Tibial artery (tissue), 4 donors: ENCODE measurements at places on chromosomes 5 and 9.

GRCh38 chr9:76401176-76401575 lies 7.0 kb upstream of the RFK start:
- no peaks in the 10 kb centered on the region for H3K36me3 ChIP-seq
- H3K4me3 ChIP-seq = no peak overlapping the region
- no peak for DNase-seq
- H3K4me1 ChIP-seq = no peaks in the 10 kb centered on the region
- H3K27me3 ChIP-seq = no peaks in the 10 kb centered on the region
- H3K27ac ChIP-seq = no peak overlapping the region

DNA sequence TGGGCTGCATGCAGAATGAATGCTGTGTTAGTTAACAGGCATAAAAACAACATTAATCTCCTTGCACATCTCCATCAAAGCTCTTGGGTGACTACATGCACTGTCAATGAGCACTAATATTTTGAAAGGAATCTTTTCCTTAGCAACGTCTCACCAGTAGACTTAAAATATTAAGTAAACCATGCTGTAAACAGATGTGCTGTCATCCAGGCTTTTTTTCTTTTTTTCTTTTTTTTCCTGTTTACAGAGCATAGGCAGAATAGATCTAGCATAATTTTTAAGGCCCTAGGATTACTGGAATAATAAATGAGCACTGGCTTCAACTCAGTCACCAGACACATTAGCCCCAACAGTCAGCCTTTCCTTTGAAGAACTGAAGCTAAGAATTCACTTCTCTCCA lies 36.3 kb downstream of the UBQLN1 start:
- H3K27ac ChIP-seq = no peak overlapping the region
- peaks cover 4% of the 10 kb centered on the region for H3K36me3 ChIP-seq
- no peaks in the 10 kb centered on the region for H3K4me1 ChIP-seq
- H3K4me3 ChIP-seq = no peak overlapping the region
- no peak for DNase-seq

GRCh38 chr9:5917273-5917672 lies 26.6 kb downstream of the MLANA start:
- no peaks in the 10 kb centered on the region for H3K4me1 ChIP-seq
- H3K27me3 ChIP-seq = no peaks in the 10 kb centered on the region
- peaks cover 11% of the 10 kb centered on the region for H3K36me3 ChIP-seq
- no peak for DNase-seq

- peak overlapping the region; percentile 86 for H3K4me3 ChIP-seq
- no peaks in the 10 kb centered on the region for H3K4me1 ChIP-seq
- H3K27ac ChIP-seq = peak overlapping the region; percentile 67
- H3K36me3 ChIP-seq = peaks cover 26% of the 10 kb centered on the region
These were observed 522 bp downstream of the CDK20 start for GRCh38 chr9:87973730-87974292.

DNA sequence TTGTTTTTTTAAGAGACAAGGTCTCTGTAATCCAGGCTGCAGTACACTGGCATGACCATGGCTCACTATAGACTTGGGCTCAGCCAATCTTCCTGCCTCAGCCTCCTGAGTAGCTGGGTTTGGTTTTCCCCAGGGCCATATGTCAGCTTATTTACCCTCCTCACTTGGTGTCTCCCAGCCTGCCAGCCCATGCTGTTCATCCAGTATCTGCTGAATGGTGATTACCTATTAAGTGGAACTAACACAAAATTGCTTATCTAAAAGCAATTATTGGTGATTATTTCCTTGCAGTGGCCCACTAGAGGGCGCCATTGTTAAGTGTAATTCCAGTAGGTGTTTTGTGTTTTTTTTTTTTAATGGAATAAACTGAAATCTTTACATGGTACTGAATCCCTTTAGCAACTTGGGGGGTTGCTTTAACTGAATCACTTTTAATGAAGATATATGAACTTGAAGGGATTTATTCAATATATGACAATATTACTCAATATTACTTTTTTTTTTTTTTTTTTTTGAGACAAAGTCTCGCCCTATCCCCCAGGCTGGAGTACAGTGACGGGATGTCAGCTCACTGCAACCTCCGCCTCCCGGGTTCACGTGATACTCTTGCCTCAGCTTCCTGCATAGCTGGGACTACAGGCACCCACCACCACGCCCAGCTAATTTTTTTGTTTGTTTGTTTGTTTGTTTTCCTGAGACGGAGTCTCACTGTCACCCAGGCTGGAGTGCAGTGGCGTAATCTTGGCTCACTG lies 13.8 kb downstream of the EXOSC2 start:
- no peak overlapping the region for H3K27ac ChIP-seq
- DNase-seq = peak; percentile 71
- peaks cover 6% of the 10 kb centered on the region for H3K4me1 ChIP-seq
- H3K27me3 ChIP-seq = no peaks in the 10 kb centered on the region

GRCh38 chr9:95098391-95098921 lies 219.1 kb downstream of the FANCC start:
- H3K27ac ChIP-seq = peak overlapping the region; percentile 50
- H3K4me3 ChIP-seq = no peak overlapping the region
- H3K27me3 ChIP-seq = no peaks in the 10 kb centered on the region

DNA sequence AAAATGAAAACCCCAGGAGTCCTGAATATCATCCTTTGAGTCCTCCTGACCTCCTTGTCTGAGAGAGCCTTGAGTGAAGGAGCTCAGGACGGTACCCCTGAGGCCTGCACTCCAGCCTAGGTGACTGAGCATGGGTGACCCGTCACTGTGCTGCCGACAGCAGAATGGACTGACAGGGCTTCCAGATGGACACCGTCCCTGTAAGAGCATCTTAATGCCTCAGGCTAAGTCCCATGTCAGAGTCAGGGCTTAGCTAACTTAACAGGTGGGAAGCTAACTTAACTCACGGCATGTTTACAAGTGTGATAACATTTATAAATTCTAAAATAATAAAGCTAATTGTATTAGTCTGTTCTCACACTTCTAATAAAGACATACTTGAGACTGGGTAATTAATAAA lies 68.3 kb downstream of the IL6ST start:
- no peaks in the 10 kb centered on the region for H3K4me1 ChIP-seq
- H3K4me3 ChIP-seq = no peak overlapping the region
- H3K36me3 ChIP-seq = no peaks in the 10 kb centered on the region
- H3K27ac ChIP-seq = no peak overlapping the region

- peaks cover 30% of the 10 kb centered on the region for H3K36me3 ChIP-seq
- no peak for DNase-seq
- H3K27me3 ChIP-seq = peaks cover 27% of the 10 kb centered on the region
- H3K27ac ChIP-seq = no peak overlapping the region
- peaks cover 8% of the 10 kb centered on the region for H3K4me1 ChIP-seq
These were observed 23.1 kb downstream of the CRB2 start for GRCh38 chr9:123378956-123379660.

DNA sequence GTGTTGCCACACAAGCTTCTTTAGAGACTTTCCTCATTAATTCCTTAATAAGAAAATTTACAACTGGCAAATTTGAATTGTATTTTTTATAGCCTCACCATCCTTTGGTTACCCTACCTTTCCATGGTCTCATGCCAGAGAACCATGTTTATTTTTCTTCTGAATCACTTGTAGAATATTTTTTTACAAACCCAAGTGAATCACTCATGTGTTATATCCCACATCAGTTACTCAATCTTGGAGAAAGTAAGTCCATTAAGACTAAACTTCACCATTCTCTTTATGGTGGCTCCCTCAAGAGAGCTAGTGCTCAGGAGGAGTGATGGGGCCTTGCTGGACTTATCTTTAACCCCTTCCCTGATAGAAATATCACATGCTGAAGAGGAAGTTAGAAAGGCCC lies 128.9 kb downstream of the SUSD1 start:
- no peak overlapping the region for H3K4me3 ChIP-seq
- H3K4me1 ChIP-seq = peaks cover 34% of the 10 kb centered on the region
- no peaks in the 10 kb centered on the region for H3K36me3 ChIP-seq
- no peak overlapping the region for H3K27ac ChIP-seq
- no peaks in the 10 kb centered on the region for H3K27me3 ChIP-seq
- no peak for DNase-seq

GRCh38 chr5:1079961-1080360 lies 31.9 kb downstream of the SLC12A7 start:
- H3K4me1 ChIP-seq = no peaks in the 10 kb centered on the region
- peaks cover 92% of the 10 kb centered on the region for H3K36me3 ChIP-seq
- H3K27me3 ChIP-seq = no peaks in the 10 kb centered on the region
- DNase-seq = no peak
- no peak overlapping the region for H3K4me3 ChIP-seq

DNA sequence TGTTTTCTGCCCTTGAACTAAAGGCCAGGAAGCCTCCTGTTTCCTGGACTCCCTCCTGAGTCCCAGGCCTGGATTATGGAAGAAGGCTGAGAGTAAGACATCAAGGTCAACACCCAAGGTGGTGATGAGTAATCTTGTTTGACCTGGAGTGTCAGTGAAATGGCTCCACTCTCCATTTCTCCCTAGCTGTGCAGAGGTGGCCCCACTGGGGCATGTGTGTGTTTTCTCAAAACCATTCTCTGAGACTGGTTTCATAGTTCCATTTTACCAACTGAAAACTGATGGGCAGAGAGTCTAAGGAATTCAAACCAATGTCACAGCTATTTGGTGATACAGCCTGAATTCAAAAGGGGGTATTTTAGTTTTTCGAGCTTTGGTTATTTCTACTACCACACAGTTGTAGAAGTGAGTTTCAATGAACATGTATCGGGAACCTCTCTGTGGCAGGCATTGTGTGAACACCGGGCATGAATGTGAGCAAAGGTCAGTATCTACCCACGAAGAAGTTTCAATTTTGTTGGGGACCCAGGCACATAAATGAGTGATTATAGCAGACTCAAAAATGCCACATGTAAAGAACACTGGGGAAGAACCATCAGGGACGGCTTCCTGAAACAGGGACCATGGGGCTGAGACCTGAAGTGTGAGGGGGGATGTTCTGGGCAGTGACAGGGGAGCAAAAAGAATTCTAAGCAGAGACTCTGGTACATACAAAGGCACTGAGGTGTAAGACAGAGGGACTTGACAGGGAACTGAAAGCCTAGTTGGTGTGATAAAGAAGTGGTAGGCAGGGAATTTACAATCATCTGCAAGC lies 269.6 kb upstream of the KLF4 start:
- no peaks in the 10 kb centered on the region for H3K27me3 ChIP-seq
- DNase-seq = no peak
- no peak overlapping the region for H3K27ac ChIP-seq
- H3K4me3 ChIP-seq = no peak overlapping the region

- no peaks in the 10 kb centered on the region for H3K4me1 ChIP-seq
These were observed 372.7 kb downstream of the TMEM38B start for GRCh38 chr9:106066940-106067524.

DNA sequence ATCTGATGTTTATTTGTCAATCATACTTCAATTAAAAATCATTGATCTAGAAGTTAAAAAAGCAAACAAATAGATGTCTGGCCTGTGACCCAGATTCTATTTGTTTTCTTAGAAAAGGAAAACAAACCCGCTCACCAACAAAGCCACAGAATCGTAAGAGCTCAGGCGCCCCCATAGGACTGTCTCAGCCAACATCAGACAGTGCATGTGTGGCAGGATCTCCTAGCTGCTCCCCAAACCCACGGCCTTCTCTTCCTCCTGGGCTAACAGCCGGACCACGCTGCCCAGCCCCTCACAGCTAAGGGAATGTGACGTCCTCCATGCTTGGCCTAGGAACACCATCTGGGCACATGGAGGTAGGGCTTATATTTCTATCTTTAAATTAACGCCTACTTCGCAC lies 19.4 kb downstream of the OR2Y1 start:
- no peak overlapping the region for H3K4me3 ChIP-seq
- H3K36me3 ChIP-seq = no peaks in the 10 kb centered on the region
- no peak overlapping the region for H3K27ac ChIP-seq
- no peaks in the 10 kb centered on the region for H3K4me1 ChIP-seq
- DNase-seq = no peak

- no peaks in the 10 kb centered on the region for H3K4me1 ChIP-seq
- H3K27ac ChIP-seq = no peak overlapping the region
- no peaks in the 10 kb centered on the region for H3K27me3 ChIP-seq
- H3K36me3 ChIP-seq = no peaks in the 10 kb centered on the region
- no peak overlapping the region for H3K4me3 ChIP-seq
These were observed 143.3 kb downstream of the IRX1 start for GRCh38 chr5:3738919-3739318.

- H3K27me3 ChIP-seq = no peaks in the 10 kb centered on the region
- H3K4me3 ChIP-seq = no peak overlapping the region
- no peak overlapping the region for H3K27ac ChIP-seq
- no peak for DNase-seq
These were observed 262.4 kb upstream of the RFX3 start for GRCh38 chr9:3788211-3788610.

GRCh38 chr9:75866273-75866871 lies 24.1 kb upstream of the PCSK5 start:
- H3K27me3 ChIP-seq = no peaks in the 10 kb centered on the region
- H3K27ac ChIP-seq = no peak overlapping the region
- no peak overlapping the region for H3K4me3 ChIP-seq
- DNase-seq = no peak

GRCh38 chr5:72847989-72848473 lies 31.6 kb downstream of the TNPO1 start:
- H3K27ac ChIP-seq = peak overlapping the region; percentile 83
- H3K27me3 ChIP-seq = no peaks in the 10 kb centered on the region
- H3K4me1 ChIP-seq = peaks cover 20% of the 10 kb centered on the region
- no peaks in the 10 kb centered on the region for H3K36me3 ChIP-seq

- no peaks in the 10 kb centered on the region for H3K4me1 ChIP-seq
- H3K36me3 ChIP-seq = no peaks in the 10 kb centered on the region
- H3K27ac ChIP-seq = no peak overlapping the region
These were observed 933.6 kb downstream of the CDH12 start for GRCh38 chr5:21919414-21920022.

DNA sequence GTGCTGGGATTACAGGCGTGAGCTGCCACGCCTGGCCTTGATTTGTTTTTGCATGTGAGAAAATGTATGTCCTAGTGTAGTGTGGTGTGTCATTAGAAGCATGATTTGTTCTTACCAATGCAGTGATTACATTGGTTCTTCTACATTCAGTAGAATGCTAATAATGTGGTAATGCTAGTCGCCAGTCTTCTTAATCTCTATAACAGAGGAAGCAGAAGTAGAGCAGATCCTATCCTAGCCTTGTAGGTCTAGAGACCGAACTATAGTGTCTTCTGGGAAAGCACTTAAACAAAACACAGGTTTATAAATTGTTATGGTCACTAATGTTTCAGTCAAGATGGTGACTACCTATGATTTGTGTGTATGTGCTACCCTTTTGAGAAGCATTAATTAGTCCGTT lies 197.5 kb upstream of the DMRT1 start:
- no peak overlapping the region for H3K4me3 ChIP-seq
- H3K27me3 ChIP-seq = no peaks in the 10 kb centered on the region
- peaks cover 13% of the 10 kb centered on the region for H3K4me1 ChIP-seq
- peak overlapping the region; percentile 67 for H3K27ac ChIP-seq
- H3K36me3 ChIP-seq = no peaks in the 10 kb centered on the region

- no peak for DNase-seq
- H3K27me3 ChIP-seq = no peaks in the 10 kb centered on the region
- no peak overlapping the region for H3K4me3 ChIP-seq
- peaks cover 11% of the 10 kb centered on the region for H3K4me1 ChIP-seq
- peak overlapping the region; percentile 10 for H3K27ac ChIP-seq
These were observed 200.8 kb downstream of the PLK2 start for GRCh38 chr5:58258984-58259684.
